ENCODE measurements at places on chromosomes 7 and 10.

- peak; percentile 75 for DNase-seq
Measured at GRCh38 chr7:123643495-123644441, 11.9 kb upstream of the LMOD2 start.

DNA sequence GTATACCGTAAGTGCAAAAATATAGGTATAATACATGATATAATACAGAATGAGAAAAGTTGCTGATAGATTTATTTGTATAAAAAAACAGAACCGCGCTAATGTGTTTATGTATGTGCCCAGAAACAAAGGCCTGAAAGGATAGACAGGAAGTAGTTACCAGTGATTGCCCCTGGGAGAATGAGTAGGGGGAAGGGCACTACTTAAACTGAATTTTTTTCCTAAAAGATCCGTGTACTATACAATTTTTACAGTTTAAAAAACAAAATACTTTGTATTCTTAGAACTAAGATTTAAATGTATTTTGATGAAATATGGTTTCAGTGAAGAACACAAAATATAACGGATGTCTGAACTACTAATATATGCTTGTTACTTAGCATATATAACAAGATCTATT lies 2.9 kb downstream of the IPMK start:
- DNase-seq, result no peak

GRCh38 chr7:154777489-154777888 lies 225.4 kb downstream of the PAXIP1 start:
- DNase-seq, result no peak

DNA sequence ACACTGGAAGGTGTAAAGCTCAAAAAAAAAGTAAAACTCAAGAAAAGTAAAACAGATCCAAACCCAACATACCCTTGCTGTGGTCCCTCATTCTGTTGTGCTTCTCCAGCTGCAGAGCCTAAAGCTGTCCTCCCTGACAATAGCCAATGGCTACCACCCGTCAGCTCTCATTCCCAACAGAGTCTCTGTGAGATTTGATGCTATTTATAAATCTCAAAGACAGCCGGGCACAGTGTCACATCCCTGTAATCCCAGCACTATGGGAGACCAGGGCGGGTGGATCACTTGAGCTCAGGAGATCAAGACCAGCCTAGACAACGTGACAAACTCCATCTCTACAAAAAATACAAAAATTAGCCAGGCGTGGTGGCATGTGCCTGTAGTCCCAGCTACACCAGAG lies 116.0 kb downstream of the KMT2E start:
- DNase-seq, result no peak

- no peak for DNase-seq
Measured at GRCh38 chr10:2893158-2893845, 174.0 kb upstream of the PFKP start.

DNA sequence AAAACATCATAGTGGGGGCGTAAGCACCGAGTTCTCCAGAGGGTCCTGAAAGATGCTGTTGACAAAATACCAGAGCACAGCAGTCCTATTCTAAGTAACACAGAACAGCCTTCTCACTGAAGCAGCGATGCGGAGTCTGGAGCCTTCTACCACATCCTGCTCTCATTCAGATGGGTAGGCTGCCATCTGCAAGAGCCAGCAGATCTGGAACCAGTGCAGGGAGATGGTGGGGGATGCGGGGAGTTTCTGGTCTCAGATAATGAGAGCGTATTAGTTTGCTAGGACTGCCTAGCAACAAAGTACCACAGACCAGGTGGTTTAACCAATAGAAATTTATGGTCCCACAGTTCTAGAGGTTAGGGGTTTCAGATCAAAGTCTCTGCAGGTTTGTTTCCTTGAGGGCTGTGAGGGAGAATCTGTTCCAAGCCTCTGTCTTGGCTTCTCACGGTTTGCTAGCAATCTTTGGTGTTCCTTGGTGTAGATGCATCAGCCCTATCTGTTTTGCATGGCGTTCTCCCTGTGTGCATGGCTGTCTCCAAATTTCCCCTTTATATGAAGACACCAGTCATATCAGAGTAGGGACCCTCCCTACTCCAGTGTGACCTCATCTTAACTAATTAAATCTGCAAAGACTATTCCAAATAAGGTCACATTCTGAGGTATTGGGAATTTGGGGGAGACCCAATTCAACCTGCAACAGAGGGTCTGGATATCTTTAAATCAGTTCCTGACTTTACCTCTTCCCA lies 52.0 kb upstream of the STEAP1B start:
- no peak for DNase-seq

DNA sequence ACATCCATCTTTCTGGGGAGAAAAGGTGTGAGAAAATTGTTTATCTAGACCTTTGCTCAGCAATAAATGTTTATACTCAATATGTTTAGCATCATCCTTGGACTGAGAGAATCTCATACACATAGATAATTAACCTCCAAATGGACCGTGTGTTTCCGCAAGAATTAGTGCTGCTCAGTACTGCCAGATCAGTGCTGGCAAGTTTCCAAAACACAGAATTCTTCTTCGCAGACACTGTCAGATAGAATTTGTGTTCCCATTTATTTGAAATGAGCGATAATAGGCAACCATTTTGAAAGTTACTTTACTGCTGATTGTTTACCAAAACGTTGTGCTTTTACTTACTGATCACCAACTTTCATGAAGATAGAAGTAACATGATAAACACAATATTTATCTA lies 33.7 kb downstream of the STAMBPL1 start:
- DNase-seq, result no peak

- no peak for DNase-seq
Measured at GRCh38 chr7:117296066-117296465, 26.8 kb downstream of the WNT2 start.

- no peak for DNase-seq
Measured at GRCh38 chr10:16989826-16990293, 139.8 kb downstream of the CUBN start.

DNA sequence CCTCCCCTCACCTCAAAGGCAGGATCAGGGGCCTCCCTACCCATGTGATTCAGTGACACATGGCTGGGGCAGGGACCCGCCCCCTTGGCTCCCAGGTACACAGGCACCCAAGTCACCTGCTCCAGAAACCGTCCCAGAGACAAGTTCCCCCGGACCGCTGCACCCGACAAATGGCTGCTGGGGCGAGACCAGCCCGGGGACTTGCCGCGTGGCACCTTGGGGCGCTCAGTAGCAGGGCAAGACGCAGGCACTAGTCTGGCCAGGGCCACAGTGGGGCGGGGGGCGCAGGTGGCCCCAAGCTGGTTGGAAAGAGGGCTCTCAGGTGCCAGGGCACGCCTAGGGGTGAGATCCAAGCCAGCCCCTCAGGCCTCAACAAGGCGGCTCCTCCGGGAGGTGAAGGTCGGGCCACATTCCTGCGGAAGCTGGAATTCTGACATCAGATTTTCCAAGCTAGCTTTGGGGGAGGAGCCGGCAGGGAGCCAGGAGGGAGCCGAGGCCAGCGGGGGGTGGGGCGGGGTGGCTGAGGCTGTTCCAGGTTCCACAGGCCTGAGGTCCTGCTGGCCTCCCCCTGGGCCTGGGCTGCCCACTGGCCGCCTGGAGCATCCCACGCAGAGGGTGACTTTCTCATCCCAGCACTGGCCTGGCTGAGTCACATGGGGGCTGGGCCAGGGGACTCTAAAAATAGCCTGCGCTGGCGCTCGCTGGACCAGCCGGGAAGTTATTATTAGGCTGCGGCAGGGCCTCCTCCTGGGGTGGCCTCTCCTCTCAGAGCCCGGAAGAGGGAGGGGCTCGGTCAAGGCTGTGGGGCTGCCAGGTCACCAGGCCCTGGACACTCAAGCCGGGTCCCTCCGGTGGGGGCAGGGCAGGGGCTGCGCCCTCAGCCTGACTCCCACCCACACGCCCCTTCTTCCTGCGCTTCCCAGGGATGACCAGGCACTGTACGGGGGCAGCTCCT lies 20.5 kb upstream of the INPP5A start:
- DNase-seq, result no peak

DNA sequence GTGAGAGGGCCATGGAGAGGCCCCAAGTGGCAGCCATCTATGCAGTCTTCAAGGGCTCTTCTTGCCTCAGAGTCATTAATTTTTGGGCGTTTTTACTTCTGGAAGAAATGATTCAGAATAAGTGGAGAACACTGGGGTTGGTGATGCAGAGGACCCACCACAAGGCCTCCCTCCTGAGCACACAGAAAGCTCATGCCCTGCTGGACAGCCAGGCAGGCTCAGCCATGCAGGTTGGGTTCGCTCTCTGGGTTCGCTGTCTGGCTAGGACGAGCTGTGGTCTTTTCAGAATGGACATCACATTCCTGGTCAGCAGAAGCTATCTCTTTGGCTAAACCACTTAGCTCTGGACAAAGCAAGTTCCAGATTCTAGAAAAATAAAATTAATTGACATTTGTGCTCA lies 480.8 kb downstream of the RPS24 start:
- DNase-seq, result no peak

DNA sequence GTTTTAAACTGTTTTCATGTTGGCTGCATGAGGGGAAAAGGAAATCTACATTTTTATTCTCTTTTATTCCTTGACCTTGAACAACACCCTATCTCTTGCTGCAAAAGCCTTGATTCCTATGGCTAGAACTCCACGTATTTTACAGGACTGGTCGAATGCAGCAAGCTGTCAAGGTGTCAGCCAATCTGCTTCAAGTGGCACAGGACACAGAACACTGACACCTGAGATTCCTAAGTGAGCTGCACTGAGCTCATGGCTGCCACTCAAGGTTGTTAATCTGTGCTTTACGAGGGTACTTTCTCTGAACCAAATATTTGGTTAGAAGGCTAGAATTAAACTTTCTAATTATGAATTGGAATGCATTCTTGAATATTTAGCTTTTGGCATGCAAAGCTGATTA lies 349.7 kb upstream of the COBL start:
- no peak for DNase-seq

- no peak for DNase-seq
Measured at GRCh38 chr7:65989694-65990080, 7.7 kb upstream of the GUSB start.

- no peak for DNase-seq
Measured at GRCh38 chr7:50658696-50659095, 93.5 kb upstream of the DDC start.

DNA sequence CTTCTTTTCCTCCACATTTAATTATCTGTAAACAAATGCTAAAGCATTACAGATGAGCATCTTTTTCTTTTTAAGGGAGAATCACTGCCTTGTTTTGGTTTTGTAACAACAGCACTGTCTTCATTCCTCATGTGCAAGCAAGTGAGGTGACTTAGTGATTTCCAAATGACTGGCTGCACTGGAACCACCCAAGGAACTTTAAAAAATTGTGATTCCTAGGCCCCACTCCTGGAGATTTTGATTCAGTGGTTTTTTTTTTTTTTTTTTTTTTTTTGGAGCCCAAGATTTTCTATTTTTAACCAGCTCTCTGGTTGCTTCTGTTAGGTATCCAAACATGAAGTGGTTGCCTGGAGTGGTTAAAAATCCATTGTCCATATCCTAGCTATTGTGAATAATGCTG lies 176.2 kb downstream of the LRMDA start:
- DNase-seq, result no peak

- no peak for DNase-seq
Measured at GRCh38 chr10:43253461-43254198, 13.2 kb downstream of the RASGEF1A start.

- DNase-seq, result no peak
Measured at GRCh38 chr7:81433692-81434331, 336.0 kb downstream of the HGF start.

GRCh38 chr10:14502431-14502830 lies 171.7 kb upstream of the FRMD4A start:
- DNase-seq, result no peak

DNA sequence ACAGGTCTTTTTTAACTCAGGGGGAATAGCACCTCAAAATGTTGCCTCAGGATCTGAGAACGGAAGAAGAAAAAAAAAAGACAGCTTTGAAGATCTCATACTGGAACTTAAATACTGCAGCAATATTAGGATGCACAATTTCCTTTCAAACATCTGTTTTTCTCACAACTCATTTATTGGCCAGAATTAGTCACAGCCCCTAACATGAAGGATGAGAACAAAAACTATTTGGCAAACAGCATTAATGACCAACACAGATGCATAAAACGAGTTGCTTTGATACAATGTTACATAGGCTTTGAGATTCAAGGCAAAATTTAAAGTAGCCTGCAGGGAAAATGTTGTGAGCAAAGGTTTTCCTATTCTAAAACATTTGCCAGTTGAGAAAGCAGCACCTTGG lies 36.5 kb downstream of the JMJD1C start:
- no peak for DNase-seq

- peak; percentile 27 for DNase-seq
Measured at GRCh38 chr10:132329565-132330485, 2.2 kb upstream of the LRRC27 start.

- no peak for DNase-seq
Measured at GRCh38 chr7:129774359-129774758, 162.8 kb downstream of the NRF1 start.

DNA sequence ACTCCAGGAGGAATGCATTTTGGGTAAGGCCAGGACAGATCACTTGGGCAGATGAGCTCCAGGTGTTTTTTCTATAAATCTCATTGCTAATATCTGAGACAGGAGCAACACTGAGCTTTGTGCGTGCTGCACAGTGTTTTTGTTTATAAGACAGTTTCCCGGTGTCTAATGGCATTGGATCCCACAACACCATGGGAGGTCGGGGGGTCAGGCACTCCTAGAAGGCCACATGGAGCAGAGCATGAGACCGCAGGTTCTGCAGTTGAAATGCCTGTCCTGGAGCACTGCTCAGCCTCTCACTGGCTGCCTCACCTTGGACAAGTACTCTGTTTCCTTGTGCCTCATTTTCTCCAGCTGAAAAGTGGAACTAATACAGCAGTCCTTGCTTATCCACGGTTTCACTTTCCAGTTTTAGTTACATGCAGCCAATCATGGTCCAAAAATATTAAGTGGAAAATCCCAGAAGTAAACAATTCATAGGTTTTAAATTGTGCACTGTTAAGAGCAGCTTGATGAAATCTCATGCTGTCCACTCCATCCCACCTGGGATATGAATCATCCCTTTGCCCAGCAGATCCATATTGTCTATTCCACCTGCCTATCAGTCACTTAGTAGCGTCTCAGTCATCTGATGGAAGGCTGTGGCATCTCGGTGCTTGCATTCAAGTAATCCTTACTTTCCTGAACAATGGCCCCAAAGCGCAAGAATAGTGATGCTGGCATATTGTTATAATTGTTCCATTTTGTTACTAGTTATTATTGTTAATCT lies 35.2 kb downstream of the ATXN7L1 start:
- DNase-seq, result no peak

DNA sequence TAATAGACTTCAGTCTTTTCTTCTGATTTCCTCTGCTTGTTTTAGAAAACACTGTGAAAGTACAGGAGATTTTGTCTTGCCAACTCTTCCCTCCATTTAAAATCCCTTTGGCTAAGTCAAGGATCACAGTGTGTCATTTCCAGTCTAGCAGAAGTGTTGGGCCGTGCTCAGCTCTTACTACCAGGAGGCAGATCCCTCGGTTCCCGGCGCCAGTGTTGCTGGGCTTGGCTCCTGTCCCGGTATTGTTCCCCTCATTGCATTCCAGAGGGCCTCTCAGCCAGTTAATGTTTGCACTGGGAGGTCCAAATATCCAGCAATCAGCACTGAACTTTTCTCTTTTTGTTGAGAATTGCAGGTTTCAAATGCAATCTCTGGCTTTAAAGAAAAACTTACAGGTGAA lies 612.1 kb upstream of the MGMT start:
- no peak for DNase-seq

Measured in pulmonary artery endothelial cell (primary cell).